Activated T-cell treated with anti-CD3 and anti-CD28 coated beads, Interleukin-2, amount 50 U/mL, for 4 hours (primary cell): ENCODE measurements at places on chromosomes 16 and 17.

DNA sequence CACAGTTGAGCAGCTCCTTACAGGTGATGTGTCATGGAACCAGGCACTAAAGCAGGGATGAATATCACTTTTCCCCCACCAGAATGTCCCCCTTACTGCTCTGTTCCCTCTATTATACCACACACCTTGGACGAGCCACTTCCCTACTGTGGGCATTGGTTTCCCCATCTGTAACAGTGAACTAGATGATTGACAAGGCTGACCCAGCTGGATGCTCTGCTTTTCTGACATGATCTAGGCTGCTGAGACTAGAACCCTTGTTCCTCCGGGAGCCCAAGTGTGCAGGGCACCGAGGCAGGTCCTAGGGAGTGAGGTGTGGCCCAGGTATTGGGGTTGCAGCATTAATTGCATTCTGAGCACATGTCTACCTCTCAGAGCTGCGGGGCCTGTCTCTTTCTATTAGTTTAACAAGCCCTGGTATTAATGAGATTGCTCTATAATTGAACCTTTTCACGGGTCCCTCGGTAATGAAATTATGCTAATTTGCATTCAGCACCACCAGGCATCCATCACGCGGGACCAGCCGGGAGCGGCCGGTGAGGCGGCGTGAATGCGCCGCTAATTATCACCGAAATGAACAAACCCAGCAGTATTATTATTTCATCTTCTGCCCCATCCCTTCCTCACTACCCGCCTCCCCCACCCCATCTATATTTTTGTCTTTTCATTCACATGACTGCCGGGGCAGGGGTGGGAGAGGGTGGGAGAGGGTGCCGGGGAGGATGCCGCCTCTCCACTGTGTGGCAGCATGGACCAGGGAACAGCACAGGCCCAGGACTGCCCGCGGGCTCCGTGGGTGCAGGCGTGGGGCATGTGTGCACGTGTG is 121.1 kb downstream of the CYLD start:
- DNase-seq = no peak

- no peak for DNase-seq
Observed at GRCh38 chr16:7550096-7550495, 217.5 kb downstream of the RBFOX1 start.

DNA sequence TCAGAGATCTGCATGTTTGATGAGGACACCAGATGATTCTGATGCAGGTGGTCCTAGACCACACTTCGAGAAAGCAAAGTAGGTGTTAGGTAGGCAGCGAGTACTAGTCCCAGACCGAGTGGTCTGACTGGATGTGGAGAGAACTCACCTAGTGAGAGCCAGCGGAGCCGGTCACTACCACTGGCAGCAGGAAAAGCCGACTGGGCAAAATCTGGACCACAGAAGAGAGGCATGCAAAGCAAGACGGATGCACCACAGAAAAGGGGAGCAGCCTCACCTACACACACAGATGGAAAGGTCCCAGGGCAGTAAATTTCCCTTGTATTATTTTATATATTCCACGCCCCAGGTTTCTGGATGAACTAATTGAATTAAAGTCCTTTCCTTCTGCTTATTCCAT is 13.5 kb downstream of the COX10 start:
- DNase-seq = no peak

GRCh38 chr16:90008708-90009145 is 10.5 kb downstream of the DBNDD1 start:
- peak; percentile 68 for DNase-seq

- DNase-seq = no peak
Observed at GRCh38 chr16:22641131-22641628, 130.5 kb downstream of the NPIPB5 start.

DNA sequence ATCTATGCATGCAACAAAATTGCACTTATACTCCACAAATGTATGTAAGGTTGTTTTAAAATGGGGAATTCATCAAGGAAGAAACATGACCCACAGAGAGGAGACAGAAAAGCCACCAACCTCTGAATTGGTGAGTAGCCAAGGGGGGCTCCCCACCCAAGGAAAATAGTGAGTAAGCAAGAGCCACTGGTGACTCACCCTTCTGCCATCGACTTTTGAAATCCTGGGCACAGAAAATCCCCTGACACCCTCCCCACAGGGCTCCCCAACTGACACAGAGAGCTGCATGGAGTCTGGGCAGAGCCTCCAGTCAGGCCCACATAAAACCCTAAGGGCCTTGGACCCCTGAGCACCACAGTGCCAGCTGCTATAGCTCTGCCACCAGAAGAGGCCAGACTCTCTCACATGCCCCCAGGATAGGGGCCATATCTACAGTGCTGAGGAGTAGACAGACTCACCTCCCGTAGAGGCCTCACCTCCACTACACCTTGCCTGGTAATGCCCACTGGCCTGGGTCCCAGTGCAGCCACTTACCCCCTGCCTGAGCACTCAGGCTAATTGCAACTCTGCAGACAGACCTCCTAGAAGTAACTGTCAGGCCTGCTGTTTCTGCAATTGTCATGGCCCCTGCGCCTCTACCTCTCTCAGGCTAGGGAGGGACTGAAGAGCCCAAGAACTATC is 244.7 kb upstream of the WSB1 start:
- no peak for DNase-seq

DNA sequence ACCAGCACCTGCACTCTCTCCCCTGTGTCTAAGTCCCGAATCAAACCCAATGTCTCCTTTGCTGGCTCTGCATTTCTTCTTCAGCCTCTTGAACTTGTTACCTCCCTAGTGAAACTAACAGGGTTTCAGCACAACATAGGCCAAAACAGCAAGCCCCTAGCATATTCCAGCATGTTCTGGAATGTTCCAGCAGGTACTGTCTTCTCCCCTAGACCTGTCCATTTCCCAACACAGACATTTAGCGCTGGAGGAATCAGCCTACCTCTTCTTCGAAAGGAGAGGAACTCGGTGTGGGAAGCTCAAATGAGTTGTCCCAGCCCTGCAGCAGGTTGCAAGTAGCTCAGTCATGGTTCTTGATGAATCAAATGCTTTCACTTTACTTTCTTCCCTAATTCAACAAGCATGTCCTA is 47.1 kb downstream of the LITAF start:
- DNase-seq = no peak

DNA sequence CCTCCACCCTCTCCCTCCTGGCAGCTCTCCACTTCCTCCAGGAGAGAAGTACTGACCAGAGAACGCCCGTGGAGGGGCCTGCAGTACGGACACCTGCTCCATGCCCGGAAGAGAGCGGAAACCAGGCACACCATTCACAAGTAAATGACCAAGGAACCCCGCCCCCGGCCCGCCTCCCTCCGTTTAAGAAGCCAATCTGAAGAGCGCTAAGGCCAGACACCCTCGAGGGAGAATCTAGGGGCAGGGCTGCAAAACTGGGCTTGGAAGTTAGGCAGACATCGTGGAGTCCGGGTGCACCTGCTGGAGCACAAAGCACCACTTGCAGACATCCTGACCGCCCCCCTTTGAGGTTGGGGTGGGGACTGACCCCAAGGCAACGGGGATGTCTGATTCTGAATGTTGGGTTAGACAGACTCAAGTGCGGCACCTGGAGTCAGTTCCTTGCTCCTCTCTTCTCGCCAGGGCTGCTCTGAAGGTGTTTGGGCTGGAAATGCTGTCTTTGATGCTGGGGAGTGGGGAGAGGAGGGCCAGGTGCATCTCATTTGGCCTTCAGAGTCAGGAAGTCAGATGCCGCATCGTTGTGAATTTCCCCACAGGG is 964 bp upstream of the FAAP100 start:
- peak; percentile 64 for DNase-seq

DNA sequence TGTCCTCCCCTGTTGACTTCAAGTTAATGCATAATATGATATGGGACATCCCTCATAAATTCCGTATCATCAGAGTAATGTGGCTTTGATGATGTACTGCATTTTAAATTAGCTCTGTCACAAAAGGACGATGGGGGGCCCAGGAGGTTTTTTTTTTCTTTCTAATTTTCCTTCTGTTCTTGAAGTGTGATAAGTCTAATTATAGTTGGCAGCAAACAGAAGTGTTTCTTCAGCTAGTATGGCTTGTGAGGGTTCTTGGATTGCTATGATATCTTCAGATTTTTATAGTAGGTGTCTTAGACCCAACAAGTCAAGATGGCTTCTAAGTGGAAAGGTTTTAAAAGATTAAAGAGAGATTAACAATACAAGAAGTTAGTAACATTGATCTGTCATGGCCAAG is 796.2 kb upstream of the RBFOX1 start:
- DNase-seq = no peak

DNA sequence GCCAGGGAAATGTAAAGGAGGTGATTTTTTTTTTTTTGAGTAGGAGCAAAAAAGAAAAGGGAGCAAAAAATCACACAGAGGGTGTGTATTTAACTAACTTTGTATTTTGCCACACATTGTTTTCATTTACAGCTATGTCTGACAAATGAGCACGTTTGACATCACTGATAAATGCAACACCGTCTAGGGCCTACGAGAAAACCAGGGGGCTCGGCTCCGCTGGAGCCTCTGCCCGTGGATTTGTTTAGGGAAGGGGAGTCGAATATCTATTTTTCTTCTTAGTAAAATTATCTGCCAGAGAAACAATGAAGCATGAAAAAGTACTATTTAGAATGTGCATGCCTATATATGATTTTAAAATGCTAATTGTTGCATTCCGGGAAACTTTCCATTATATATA is 6.8 kb downstream of the MAF start:
- no peak for DNase-seq
